ENCODE measurements at places on chromosomes 1 and 21. TPM values are rescaled to one million over a fixed set of nuclear protein-coding genes. Genes with fewer than 3 reads are reported as not detected.

The CRNN gene
- not detected for total RNA-seq

The DISP3 gene
- total RNA-seq, result under 0.01 TPM

The CLCA4 gene
- not detected for total RNA-seq

The CFAP74 gene
- total RNA-seq, result 0.26 TPM

The OLIG2 gene
- total RNA-seq, result not detected

The ATP1A4 gene
- 0.26 TPM for total RNA-seq

The ECM1 gene
- 7.7 TPM for total RNA-seq

The DCDC2B gene
- not detected for total RNA-seq

The GSTM2 gene
- total RNA-seq, result 28.2 TPM

The NRIP1 gene
- total RNA-seq, result 25.4 TPM

Data from fibroblast of lung (primary cell).